ENCODE measurements at places on chromosomes 7 and 10.

DNA sequence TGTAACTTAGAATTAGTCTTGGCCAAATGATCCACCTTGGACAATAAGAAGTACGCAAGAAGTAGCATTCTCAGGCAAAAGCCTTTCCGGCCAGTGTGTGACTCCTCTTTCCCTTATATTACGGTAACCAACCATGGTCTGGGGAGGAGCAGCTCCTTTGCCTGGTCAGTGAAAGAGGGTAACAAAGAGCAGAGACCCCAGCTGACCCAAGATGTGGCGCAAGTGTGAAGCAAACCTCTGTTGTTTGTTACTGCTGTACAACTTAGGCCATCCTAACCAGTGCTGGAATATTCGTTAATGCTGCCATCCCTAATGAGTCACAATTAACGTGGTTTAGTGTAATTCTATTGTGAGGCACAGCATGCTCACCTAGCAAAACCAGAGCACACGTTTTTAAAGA, 44.0 kb downstream of the HIPK2 start:
- DNase-seq: no peak

- DNase-seq: no peak
These were observed 286 bp downstream of the DGKI start for GRCh38 chr7:137846549-137846826.

DNA sequence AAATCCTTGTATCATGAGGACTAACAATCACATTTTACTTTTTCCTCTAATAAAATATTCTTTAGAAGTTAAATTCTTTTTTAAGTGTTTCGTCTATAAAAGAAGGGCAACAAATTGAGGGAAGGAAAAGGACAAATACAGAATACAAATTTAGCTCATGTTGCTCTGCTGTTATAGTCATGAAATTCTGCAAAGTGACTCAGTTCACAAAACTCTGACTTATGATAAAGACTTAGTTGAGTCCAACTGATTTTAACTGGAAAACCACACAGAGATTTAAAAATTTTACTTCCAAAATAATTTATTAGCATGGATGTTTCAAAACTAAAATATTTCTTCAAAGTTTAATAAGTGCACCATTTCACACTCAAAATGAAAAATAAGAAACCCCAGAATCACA, 75.0 kb upstream of the GPR22 start:
- no peak for DNase-seq

GRCh38 chr7:75920431-75921161, 5.6 kb downstream of the POR start:
- no peak for DNase-seq

- no peak for DNase-seq
These were observed 1.7 kb upstream of the IGFBP3 start for GRCh38 chr7:45922810-45923209.

- DNase-seq: no peak
These were observed 31.2 kb upstream of the PLEKHA1 start for GRCh38 chr10:122343135-122343800.

Data from stimulated activated CD4-positive, alpha-beta T cell treated with anti-CD3 and anti-CD28 coated beads, Interleukin-2, amount 100 ng/mL, for 48 hours (primary cell).